ENCODE measurements at places on chromosomes 12 and 14.

DNA sequence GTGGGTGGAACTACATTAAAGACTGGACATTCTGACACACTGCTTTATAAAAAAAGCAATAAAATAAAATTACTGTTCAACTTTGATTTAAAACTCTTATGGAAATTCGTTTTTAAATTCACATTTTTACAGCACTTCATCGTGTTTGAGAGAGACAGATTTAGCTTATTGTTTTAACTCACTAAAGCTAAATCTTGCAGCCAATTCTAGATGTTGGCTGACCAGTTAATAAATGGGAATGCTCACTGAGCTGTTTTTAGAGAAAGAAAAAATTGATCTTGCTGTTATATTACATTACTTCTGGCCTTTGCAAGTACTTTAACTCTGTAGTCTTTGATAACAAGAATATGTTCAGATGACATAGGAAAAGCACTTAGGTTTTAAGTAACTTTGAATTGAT is 157.1 kb downstream of the PLCZ1 start:
- DNase-seq, result no peak

- DNase-seq, result no peak
Observed at GRCh38 chr14:75044752-75045151, 6.5 kb downstream of the MLH3 start.

DNA sequence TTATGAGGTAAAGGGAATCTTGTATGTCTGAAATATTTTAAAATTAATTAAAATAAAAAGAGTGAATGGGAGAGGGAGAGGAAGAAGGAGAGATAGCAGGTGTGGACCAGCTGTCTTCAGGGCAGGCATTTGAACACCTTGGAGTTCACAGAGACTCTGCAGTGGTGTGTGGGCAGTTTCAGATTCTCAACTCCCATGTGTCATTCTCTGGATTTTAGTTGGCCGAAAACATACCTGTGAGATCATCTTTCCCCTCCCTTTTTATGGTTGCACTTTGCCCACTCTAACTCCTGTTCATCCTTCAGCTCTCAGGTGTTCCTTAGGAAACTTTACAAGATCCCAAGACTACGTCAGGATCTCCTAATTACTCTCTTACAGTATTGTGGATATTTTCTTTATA is 108.1 kb downstream of the ERC1 start:
- no peak for DNase-seq

GRCh38 chr14:56185992-56186391 is 67.8 kb downstream of the PELI2 start:
- DNase-seq, result no peak

GRCh38 chr14:28831126-28831525 is 64.5 kb downstream of the FOXG1 start:
- DNase-seq, result no peak

DNA sequence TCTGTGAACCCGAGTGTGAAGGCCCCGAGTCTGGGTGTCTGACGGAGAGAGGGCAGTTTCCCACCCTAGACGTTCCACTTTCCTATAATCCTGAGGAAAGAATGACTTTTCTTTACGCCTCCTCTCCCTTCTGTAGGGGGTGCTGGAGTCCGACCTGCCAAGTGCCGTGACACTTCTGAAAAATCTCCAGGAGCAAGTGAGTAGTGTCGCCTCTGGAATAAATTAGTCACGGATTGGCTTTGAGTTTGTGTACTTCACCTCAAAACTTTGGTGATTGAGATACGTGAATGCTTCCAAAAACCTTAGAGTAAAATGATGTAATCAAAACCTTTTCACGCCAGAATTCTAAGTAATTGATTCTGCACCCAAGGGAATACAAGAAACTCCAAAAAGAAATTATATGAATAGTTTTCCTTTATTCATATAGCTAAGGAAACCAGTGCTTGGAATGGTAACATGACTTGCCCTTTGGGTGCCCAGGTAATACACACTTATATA is 452 bp downstream of the NGDN start:
- DNase-seq, result no peak

- DNase-seq, result no peak
Observed at GRCh38 chr12:124861898-124862676, 1.6 kb downstream of the SCARB1 start.

Data from MV-4-11 (cell line).